HFFc6 (cell line): ENCODE measurements at places on chromosomes 2 and 18.

GRCh38 chr2:42224422-42225067 is 55.4 kb downstream of the EML4 start:
- peak overlapping the region; percentile 51; the same call in 1 of the 2 replicates for H3K27ac ChIP-seq
- peak overlapping the region; percentile 24; the same call in 1 of the 2 replicates for H3K4me3 ChIP-seq
- no peak for DNase-seq

- H3K27me3 ChIP-seq, result no peaks in the 10 kb centered on the region
- peaks cover 7% of the 10 kb centered on the region; the same call in 1 of the 2 replicates for H3K36me3 ChIP-seq
- no peak overlapping the region for H3K4me3 ChIP-seq
- DNase-seq, result no peak
- no peak overlapping the region for H3K27ac ChIP-seq
- no peaks in the 10 kb centered on the region for H3K4me1 ChIP-seq
These were observed 395.6 kb downstream of the TDRD15 start for GRCh38 chr2:21519412-21519811.

DNA sequence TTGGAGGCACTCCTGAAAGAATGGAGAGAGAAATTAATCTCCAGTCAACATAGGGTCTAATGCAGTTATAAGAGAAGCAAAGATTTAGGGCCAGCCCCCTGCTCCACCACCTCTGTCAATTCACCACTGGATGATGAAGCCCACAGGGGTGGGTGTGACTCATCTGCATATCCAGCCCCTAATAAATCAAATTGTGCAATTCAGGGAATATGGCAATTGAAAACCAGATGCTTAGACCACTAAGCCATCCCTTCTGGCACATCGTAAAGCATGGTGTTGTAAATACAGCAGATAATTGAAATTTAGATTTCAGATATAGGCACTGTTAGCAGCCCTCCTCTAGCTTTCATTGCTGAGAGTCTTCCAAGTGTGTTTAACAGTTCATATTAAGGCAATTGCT is 541.4 kb downstream of the PARD3B start:
- no peak overlapping the region for H3K4me3 ChIP-seq
- H3K27ac ChIP-seq, result no peak overlapping the region
- H3K27me3 ChIP-seq, result no peaks in the 10 kb centered on the region
- no peaks in the 10 kb centered on the region for H3K4me1 ChIP-seq
- no peaks in the 10 kb centered on the region for H3K36me3 ChIP-seq
- DNase-seq, result no peak

DNA sequence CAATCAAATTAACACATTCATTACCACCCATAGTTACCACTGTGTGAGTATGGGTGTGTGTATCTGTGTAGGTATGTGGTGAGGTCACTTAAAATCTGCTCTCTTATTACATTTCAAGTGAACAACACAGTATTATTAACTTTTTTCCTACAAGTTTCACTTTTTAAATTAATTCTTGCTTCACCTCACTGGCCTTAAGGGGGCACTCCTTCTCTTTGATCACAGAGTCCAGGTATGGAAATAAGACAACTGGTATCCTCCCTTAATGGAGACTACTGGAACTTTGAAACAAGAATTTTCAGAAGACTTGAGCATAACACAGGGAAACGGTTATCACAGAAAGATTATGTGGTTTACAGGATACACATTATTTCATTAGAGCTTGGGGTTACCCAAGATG is 255.8 kb downstream of the ASXL3 start:
- DNase-seq, result no peak
- H3K4me1 ChIP-seq, result no peaks in the 10 kb centered on the region
- peaks cover 4% of the 10 kb centered on the region for H3K36me3 ChIP-seq
- no peak overlapping the region for H3K4me3 ChIP-seq
- no peaks in the 10 kb centered on the region for H3K27me3 ChIP-seq
- H3K27ac ChIP-seq, result no peak overlapping the region

- no peak overlapping the region for H3K27ac ChIP-seq
- no peaks in the 10 kb centered on the region for H3K36me3 ChIP-seq
- H3K27me3 ChIP-seq, result peaks cover 14% of the 10 kb centered on the region; the same call in 1 of the 2 replicates
- no peak overlapping the region for H3K4me3 ChIP-seq
These were observed 57.6 kb downstream of the SGPP2 start for GRCh38 chr2:222481941-222482340.

DNA sequence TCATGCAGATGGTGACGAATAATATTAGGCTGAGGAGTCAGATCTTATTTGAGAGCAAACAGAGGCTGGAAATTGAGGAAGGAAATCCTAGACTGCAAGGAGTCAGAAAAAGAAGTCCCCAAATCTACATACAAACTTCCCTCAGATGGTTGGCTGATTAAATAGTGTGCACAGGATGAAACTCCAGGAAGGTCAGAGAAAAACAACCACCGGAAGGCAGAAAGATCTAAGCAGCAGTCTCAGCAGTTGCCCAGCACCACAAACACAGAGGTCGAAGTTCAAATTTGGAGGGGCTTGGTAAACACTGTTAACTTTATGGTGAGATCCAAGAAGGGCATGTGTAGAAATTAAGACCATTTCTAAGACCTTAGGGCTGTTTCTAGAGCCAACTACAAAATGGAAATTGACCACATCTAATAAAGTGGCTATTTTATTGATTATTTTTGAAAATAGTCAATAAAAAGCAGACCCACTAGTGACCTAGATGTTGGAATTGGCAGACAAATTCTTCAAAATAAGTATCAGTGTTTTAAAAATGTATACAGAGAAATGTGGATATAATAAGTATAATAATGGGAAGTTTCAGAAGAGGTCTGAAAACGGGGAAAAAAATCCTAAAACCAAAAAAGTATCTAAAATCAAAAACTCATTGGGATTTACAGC is 134.8 kb downstream of the GALNT1 start:
- no peak overlapping the region for H3K4me3 ChIP-seq
- H3K27me3 ChIP-seq, result peaks cover 3% of the 10 kb centered on the region
- DNase-seq, result no peak
- peaks cover 31% of the 10 kb centered on the region for H3K4me1 ChIP-seq
- H3K36me3 ChIP-seq, result 0 out of 2 replicates have a peak, but pooled peaks cover 6% of the 10 kb centered on the region

GRCh38 chr2:162433491-162433890 is 89.6 kb downstream of the GCA start:
- H3K27ac ChIP-seq, result no peak overlapping the region
- no peaks in the 10 kb centered on the region for H3K36me3 ChIP-seq
- DNase-seq, result no peak
- H3K27me3 ChIP-seq, result no peaks in the 10 kb centered on the region
- no peaks in the 10 kb centered on the region for H3K4me1 ChIP-seq

DNA sequence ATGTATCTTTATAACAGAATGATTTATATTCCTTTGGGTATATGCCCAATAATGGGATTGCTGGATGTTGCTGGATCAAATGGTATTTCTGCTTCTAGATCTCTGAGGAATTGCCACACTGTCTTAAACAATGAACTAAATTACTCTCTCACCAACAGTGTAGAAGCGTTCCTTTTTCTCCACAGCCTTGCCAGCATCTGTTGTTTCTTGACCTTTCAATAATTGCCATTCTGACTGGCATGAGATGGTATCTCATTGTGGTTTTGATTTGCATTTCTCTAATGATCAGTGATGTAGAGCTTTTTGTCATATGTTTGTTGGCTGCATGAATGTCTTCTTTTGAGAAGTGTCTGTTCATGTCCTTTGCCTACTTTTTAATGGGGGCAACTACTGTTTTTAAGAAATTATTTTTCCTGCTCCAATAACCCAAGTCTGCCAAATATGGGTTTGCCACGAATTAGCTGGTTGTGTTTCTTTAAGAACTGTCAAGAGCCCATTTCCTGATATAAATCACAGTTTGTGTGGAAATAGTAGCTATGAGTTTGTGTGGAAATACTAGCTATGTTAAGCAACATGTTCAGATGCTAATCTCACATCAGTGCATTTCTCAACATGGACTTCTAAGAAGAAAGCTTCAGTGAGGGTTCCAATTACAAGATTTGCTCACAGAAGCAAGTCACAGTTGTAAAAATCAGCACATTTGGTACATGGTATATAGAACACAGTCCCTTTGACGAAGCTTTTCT is 259.4 kb downstream of the ANAPC1 start:
- peaks cover 7% of the 10 kb centered on the region for H3K27me3 ChIP-seq
- H3K4me3 ChIP-seq, result no peak overlapping the region
- peaks cover 5% of the 10 kb centered on the region for H3K36me3 ChIP-seq
- peak; percentile 79 for DNase-seq
- H3K27ac ChIP-seq, result no peak overlapping the region
- H3K4me1 ChIP-seq, result peaks cover 43% of the 10 kb centered on the region
